Upper lobe of left lung (tissue), 6 donors: ENCODE measurements at places on chromosomes 2 and 18. TPM values are rescaled to one million over a fixed set of nuclear protein-coding genes. Genes with fewer than 3 reads are reported as not detected.

MARCO gene
- total RNA-seq = 350 TPM

ACTG2 gene
- total RNA-seq = 27.0 TPM

SPEG gene
- 4.2 TPM for total RNA-seq

EMILIN1 gene
- 57.0 TPM for total RNA-seq

ARHGEF33 gene
- 1.8 TPM for total RNA-seq
